ENCODE measurements at places on chromosomes 16 and 17.

DNA sequence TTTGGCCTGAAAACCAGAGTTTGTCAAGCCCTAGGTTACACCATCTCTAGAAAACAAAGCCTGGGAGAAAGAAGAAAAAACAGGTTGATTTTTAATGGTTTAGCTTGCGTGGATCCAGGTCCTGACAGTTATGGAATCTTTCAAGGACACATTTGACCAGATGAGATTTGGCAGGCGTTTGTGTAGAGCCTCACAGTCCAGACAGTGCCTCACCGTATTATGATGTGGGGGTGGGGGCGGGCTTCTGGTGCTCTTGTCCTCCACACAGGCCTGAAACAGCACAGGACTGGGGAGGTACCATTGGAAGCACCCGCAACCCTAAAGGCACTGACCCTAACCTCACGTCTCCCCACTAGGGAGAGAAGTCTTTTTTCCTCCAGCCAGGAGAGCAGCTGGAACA lies 19.6 kb downstream of the MVP start:
- DNase-seq: no peak

DNA sequence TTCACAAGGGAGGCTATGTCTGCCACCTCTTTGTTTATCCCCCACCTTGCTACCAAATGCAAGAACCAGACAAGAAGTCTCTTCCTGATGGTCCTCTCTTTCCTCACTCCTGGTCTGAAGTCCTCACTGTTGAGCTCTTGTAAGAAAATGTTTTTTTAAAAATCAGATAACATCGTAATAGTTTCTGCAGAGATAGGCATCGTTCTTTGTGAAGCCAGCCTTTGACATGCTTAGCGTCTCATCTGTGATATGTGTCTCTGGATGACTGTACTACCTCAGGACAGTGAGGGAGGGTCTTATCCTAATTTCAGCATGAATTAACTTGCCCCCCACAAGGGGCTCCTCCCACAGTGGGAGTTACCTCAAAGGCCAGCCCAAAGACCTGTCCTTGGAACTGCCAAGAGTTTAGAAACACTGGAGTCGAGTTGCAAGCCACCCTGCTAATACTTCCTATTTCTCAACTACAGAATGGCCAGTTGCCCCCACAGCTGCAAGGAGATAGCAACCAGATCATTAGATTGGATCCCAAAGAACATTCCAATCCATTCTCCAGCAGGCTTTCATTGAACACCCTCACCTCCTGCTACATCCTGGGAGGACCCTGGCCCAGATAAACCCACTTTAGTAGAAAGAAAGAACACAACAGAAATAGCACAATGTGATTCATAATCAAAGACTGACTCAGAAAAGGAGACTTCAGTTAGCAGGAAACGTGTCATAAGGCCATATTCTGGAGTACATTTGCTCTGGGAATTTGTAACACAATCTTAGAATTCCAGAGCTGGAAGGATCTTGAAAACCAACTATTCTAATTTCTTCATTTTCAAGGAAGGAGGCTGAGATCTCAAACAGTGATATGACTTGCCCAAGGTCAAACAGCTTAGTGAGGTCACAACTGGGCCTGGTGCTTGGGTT lies 151.0 kb downstream of the IRX3 start:
- DNase-seq: no peak

DNA sequence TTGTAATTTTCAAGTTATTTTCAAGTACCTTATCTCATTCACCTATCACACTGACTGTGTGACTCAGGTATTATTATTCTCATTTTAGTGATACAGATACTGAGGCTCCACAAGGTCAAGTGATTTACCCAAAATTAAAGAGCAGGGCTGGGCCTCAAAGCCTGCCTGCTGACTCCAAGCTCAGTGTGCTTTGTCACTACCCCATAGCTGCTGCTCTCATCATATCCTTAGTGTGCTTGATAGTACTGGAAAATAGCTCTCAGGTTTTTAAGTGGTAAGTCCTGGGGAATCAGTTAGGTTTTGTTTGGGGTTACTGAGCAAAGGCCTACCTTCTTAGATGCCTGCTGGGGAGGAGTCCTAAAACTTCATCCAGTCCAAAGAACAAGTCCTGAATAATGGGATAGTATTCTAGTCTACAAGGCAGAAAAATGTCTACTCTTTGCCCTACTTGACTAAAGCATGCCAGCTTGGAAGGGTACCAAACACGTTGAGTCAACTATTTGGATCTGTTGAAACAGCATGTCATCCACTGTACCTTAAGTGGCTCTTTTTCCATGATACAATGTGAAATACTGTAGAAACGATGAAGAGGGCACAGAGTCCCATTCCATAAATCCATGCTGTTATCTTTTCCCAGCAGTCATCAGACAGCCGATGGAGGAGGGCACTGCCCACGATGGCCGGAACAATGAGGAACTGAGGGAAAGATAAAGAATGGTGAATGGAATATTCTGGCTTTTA lies 10.7 kb downstream of the MMD start:
- no peak for DNase-seq

DNA sequence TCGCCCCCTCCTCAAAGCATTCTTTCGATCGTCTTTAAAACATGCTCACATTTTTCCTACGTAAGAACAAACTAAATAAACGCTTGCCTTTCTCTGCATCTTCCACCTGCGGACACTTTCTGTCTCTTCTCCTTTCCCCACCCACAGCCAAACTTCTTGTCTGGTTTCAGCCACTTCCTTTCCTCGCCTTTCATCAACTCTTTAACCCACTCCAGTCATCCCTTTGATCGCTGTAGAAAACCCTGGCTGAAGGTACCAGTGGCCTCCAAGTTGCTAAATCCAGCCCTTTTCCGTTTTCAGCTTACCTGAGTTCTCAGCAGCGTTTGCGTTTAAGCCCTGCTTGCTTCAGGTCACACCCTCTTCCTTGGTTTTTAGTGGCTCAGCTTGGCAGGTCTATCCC lies 483 bp downstream of the RPA1 start:
- peak; percentile 1 for DNase-seq

- DNase-seq: no peak
These were observed 8.0 kb downstream of the ZNF750 start for GRCh38 chr17:82831818-82832200.

All from right renal pelvis (tissue), 4 donors.